ENCODE measurements at places on chromosomes 5 and 9. TPM values are rescaled to one million over a fixed set of nuclear protein-coding genes. Genes with fewer than 3 reads are reported as not detected.

Gene IL4
- total RNA-seq: not detected

- no peak overlapping the region for H3K4me3 ChIP-seq
- no peak overlapping the region for H3K27ac ChIP-seq
- DNase-seq: no peak
- no peaks in the 10 kb centered on the region for H3K27me3 ChIP-seq
- H3K4me1 ChIP-seq: no peaks in the 10 kb centered on the region
- H3K36me3 ChIP-seq: peaks cover 83% of the 10 kb centered on the region
Observed at GRCh38 chr5:37308793-37309192, 59.6 kb upstream of the CPLANE1 start.

Gene SURF1
- 37.7 TPM for total RNA-seq

DNA sequence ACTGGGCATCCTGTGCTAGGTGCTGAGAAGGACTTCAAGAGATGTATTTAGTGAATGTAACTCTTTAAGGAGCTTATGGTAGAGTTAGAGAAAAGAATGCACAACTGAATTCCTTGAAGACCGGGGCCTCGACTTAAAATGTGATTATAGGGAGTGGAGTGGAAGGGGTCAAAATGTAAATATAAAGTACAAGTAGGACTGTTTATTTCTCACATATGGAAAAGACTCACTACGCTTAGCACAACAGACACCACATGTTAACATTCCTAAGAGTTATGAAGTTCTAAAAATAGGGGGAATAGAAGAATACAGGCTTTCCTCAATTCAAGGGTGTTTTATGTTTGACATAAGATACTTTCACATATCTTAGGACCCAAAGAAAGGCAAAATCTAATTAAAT is 117.8 kb upstream of the OSMR start:
- no peaks in the 10 kb centered on the region for H3K4me1 ChIP-seq
- no peak for DNase-seq
- H3K27me3 ChIP-seq: no peaks in the 10 kb centered on the region
- no peak overlapping the region for H3K27ac ChIP-seq
- no peaks in the 10 kb centered on the region for H3K36me3 ChIP-seq
- no peak overlapping the region for H3K4me3 ChIP-seq

GRCh38 chr9:93244510-93245436 is 60.8 kb downstream of the WNK2 start:
- no peaks in the 10 kb centered on the region for H3K36me3 ChIP-seq
- no peak overlapping the region for H3K27ac ChIP-seq
- DNase-seq: no peak
- no peaks in the 10 kb centered on the region for H3K4me1 ChIP-seq
- H3K27me3 ChIP-seq: no peaks in the 10 kb centered on the region

Measured in spleen (tissue), 13 donors.